Lung (tissue), 17 donors: ENCODE measurements at places on chromosomes 1 and 21. TPM values are rescaled to one million over a fixed set of nuclear protein-coding genes. Genes with fewer than 3 reads are reported as not detected.

The EPHB2 gene
- total RNA-seq = 8.5 TPM

DNA sequence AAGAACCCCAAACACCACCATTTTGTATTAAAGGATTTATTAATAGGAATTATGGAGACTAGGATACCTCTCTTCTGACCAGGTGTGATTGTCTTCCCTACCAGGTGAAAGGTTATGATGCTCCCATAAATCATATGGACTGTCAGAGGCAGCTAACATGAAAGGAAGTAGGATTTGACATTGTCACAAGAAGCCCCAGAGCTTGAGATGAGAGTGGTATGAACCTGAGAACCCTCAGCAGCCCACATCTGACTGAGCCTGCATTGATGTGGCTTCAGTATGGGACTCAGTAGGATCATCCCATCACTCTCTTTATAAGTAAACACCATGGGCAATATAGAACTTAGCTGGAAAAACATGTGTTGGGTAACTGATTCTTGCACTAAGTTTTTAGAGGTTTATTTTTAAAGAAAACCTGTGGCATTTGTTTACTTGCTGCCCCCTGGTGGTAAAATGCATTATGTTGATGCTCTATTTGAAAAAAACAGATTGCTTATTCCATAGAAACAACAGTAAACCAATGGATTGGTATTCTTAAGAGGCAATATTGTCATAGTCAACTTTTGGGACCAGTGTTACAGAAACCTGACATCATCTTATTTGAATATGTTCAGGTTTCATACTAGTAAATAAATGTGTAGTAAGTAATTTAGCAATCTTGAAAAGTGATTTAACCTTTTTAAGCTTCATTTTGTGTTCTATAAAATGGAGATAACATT is 16.6 kb upstream of the CACYBP start:
- DNase-seq = peak; percentile 61

- DNase-seq = no peak
These were observed 1.1 kb upstream of the GCLM start for GRCh38 chr1:93910305-93910704.

DNA sequence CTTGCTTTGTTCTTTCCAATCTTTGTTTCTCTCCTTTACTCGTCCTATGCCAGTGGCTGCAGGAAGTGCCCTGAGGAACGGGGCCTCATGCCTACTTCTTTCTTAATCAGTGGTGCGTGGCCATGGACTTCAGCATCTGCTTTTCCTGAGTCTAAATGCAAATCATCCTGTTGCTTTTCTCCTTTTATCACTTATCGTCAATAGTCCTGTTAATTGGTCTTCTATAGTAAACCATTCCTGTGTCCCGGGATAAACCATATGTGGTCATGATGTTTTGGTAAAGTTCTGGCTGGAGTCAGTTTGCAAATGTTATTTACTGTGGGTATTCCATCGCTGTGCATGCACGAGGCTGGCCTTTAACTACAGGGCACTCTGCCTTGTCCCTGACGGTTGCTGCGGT is 47.5 kb downstream of the AGPAT3 start:
- DNase-seq = no peak

GRCh38 chr1:26838474-26839338 is 12.2 kb downstream of the ZDHHC18 start:
- no peak for DNase-seq

GRCh38 chr1:160777486-160778089 is 18.4 kb upstream of the LY9 start:
- DNase-seq = peak; percentile 11
